Hepatocyte (in vitro differentiated cells): ENCODE measurements at places on chromosomes 13 and 19. TPM values are rescaled to one million over a fixed set of nuclear protein-coding genes. Genes with fewer than 3 reads are reported as not detected.

The MAST1 gene
- total RNA-seq, result 0.20 and 0.32 TPM in 2 replicates

DNA sequence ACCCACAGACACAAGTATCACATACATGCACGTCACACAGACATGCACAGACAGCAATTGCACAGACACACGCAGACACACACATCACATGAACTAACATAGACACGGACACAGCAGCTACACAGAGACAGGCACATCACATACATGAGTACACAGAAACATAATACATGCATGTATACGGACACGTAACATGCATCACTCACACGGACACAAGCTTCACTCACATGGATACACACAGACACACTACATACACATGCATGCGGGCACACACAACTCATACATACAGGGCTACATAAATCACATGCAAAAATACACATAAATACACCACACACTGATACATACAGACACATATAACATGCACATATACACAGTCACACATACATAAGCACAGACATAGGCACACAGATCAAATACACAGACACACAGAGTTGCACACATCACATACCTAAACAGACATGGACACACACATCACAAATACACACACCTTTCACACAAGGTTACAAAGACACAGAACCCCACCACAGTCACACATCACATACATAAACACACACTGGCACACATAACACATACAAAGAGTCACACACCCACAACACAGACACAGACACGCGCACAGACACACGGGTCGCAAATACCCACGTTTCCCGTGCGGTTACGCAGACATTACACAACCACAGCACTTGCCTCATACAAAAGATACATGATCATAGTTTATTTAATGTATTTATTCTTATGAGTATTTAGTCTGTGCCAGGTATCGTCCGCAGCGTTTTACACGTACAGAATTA lies 1.1 kb upstream of the LMTK3 start:
- DNase-seq, result no peak

DNA sequence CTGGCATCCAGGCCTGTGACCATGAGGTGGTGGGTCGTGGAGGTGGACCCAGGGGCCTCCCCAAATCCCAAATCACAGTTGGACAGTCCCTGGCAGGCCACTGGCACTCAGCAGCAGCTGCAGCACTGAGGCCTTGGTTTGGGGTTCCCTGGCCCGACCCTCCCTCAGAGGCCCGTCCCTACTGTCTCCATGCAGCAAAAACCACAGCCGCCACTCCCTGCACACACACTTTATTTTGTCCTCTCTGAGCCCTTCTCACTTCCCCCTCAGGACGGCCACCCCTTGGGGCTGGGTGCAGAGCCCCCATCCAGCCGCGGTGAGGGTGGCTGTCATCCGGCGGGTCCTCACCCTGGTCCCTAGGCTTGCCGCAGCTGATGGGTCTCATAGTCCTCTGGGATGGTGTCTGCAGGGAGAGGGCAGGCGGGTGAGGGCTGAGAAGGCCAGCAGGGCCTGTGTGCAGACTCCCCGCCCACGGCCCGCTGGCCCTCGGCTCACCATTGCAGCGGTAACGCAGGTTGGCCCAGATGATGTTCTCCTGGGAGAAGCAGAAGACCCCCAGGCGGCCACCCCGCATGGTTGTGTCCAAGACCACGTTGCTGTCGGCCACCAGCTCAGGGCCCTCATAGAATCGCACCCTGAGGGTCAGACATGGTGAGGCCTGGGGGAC lies 8.4 kb downstream of the COMP start:
- no peak for DNase-seq

- no peak for DNase-seq
These were observed 31.2 kb downstream of the SPRYD7 start for GRCh38 chr13:49904729-49905456.

DNA sequence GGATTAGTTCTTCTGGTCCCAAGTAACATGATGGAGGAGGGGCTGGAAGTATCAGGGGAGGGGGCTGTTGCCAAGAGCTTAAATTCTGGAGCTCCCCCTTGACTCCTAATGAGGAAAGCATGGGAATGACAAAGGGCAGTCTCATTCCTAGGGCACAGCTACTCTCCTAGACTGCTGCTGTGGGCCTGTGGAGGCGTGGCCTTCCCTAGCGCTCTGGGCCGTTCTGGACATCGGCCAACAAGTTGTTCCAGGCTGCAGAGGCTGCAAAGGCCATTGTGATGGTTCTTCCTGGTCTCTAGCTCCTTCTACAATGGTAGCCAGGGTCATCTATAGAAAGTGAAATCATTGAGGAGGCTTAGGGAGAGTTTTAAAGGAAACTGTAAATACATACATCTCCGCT lies 916.6 kb downstream of the DIAPH3 start:
- DNase-seq, result no peak

The DACH1 gene
- total RNA-seq, result 4.3 and 6.5 TPM in 2 replicates

- no peak for DNase-seq
These were observed 21.7 kb downstream of the TEX30 start for GRCh38 chr13:102751886-102752285.

DNA sequence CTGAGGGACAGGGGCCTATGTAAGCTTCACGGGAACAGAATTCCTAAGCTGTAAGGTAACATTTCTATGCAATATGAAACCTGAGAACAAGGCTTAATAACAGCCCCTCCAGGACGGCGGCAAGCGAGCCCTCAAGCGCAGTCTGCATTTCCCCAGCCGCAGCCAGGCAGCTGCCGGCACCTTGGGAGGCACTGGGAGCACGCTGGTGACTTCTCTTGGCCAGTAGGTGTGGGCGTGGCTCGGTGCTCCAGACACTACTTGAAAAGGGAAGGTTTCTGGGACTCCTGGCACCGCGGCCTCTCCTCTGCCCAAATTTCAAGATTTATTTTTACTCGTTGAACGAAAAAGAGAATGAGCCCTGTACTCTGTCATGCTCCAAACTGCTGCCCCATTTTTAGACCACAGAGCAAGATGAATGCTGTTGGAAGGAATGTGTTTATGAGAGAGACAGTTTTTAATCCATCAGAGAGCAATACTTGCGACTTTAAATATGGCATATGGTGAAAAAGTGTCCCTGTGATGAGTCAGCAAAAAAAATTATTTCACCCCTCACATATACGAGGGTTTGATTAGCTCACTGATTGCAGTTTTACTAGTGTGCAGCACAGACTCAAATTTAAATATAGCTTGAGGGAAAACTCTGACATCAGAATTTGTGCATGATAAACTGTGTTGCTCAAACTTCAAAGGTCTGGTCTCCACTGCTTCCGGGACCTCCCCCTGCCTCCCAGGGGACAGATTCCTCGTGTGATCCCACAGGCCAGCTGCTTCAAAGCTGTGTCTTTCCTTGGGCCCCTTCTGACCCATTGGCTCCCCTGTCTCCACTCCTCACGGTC lies 81.2 kb downstream of the COL4A2 start:
- DNase-seq, result peak; percentile 43

DNA sequence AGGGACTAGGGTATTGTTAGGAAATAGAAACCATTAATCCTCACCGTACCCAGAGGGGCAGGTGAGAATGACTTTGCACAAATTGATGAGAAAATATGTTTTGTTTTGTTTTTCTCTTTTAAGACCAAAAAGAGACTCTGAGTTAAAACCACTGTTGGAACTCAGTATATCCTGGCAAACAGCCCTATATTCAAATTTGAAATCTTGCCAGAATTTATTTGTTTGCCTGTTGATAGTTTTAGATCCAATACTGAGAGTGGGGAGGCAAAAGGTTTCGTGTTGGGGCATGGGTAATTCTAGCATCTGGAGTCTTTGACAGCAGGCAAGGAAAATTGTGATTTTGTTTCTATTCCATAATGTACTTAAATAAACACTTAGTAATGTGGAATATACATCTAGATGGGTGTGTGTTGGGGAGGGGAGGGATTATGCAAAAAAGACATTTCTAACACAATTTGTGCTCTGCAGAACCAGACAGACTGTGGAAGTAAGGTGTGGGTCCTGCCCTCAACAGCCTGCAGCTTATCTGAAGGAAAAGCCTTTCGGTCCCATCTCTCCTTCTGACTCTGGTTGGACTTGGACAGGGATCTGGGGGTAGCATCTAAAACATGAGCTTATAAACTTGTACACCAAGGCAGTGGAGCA lies 190.7 kb downstream of the OXGR1 start:
- DNase-seq, result no peak

GRCh38 chr13:50334115-50334778 lies 319.0 kb downstream of the KCNRG start:
- peak; percentile 30 for DNase-seq

DNA sequence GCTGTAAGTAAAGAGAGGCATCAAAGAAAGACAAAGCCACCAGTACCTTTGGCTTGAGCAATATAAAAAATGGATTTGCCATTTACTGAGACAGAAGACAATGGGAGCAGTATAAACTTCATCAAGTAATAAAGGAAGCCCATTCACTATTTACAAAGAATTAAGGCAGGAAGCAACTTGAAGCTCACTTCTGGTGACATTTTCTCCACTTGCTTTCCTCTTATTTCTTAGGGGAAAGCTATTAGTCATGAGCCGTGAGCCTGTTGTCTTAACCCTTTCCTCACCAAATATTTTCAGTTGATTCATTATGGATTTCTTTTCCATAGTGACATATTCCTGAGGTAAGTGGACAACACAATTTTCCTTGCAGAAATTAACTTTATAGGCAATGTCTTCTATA lies 156.8 kb downstream of the DNAJC3 start:
- no peak for DNase-seq

DNA sequence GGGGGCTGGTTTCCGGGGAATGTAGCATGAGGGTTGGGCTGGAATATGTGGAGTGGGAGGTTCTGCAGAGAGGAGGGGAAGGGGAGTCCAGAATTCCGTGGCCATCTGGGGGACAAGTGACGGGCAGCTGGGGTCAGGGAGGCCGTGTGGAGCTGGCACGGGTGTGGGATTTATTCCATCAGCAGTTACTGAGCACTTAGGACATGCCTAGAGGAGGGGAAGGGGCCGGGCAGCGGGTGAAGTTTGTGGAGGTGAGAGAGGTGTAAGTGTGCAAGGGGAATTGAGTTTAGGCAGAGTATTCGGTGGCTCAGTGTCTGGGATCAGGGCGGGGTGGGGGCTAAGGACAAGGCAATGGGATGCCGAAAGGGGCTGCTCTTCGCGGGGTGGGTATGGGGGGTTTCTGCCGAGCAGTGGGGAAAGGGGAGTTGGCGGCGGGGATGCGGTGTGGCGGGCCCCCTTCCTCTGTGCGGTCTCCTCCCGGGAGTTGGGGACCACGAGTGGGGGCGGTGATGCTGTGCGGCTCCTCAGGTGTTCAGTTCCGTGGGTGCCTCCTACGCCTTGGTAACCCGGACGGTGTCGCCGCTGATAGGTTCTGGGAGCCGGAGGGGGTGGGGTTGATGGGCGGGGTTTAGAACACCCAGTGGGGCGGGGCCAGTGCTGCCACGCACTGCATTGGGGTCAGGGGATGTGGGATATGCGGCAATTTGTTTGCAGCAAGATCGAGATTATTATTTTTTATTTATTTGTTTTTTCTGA lies 5.4 kb downstream of the CCDC61 start:
- peak; percentile 73 for DNase-seq
